ENCODE measurements at places on chromosomes 11 and 22.
A peak's percentile ranks its signal among the peaks of the same experiment; 100 is the strongest.

DNA sequence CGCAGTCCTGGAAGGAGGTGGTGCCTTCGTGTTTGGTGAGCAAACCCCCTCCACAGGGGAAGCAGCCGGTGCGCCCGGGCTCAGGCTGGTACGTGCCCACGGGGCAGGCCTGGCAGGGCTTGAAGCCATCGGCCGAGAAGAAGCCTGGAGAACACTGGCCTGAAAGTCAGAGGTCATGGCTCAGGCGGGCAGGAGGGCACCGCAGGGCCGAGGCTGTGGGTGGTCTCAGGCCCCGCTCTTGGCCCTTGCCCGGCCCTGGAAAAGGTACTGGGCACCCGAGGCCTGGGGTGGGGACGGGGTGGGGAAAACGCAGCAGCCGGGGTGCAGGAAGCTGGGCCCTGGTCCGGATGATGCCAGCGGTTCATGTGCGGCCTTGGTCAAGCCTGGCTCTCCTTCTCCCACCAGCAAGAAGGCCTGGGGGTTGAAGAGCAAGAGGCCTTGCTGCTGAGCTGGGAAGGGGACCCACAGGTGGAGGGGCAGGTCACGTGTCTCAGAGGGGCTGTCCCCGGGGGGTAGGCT, 25.6 kb upstream of the TTLL12 start:
- no peak for DNase-seq

- DNase-seq = no peak
Observed at GRCh38 chr22:22228921-22229320, 15.7 kb upstream of the VPREB1 start.

DNA sequence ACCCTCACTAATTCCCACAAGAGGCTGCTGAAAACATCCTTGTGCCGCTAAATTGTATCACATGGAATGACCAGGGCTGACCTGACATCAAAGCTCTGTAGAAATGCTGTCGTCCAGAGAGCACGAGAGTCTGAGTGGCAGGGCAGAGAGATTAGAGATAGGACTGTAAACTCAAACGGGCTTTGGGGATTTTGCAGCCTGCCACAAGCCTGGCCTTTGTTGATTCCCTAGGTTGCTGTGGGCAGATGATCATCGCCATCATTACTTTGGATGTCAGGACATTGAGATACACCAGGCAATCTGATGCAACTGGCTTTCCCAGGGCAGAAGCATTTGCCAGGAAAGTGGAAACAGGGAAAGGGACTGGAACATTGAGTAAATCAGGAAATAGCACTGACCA, 131.6 kb downstream of the ETS1 start:
- DNase-seq = no peak

DNA sequence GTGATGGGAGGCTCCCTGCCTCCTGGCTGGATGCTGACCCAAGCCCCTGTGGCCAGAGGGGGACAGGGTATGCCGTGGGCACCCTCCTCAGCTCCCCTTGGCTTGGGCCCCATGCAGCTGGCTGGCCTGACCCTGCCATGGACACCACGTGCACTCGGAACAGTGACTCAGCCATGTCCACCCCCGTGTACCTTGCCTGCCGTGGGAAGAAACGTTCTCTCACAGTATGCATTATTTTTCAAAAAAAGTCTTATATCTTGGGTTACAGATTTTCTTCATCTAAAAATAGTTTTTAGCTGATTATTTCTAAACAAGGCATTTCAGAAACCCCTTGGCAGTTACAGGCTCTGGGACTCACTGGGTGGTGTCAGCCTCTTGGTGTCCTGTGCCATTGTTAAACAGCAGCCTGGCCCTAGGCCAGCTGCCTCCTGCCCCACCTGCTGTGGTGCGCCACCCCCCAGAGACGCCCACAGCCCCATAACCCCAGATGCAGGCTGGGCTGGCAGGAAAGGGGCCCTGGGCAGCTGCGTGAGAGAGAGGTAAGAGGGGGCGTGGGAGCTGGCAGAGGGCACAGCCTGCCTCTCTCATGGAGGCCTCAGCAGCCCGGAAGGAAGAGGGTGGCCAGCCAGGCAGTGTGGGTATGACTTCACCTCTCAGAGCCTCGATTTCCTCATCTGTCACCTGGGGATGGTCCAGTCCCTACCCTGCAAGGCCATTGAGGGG, 99.8 kb downstream of the MORC2 start:
- peak; percentile 55 for DNase-seq

GRCh38 chr11:28117712-28118111, 9.5 kb downstream of the METTL15 start:
- DNase-seq = no peak

DNA sequence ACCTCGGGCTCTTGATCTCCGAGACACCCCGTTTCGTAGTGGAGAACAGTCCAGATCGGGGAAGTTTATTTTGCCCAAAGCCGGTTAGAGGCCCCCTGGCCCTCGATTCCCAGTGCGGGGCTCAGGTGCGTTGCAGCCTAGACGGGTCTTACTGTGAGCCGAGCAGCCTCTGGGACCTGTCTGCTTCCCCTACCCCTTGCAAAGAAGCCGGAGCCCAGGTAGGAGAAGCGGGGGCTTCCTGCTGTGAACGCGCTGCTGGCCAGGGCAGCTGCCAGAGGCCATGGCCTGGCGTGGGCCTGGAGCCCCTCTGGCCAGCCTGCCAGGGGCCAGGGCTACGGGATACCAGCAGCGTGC, 621 bp downstream of the TSPO start:
- DNase-seq = no peak

DNA sequence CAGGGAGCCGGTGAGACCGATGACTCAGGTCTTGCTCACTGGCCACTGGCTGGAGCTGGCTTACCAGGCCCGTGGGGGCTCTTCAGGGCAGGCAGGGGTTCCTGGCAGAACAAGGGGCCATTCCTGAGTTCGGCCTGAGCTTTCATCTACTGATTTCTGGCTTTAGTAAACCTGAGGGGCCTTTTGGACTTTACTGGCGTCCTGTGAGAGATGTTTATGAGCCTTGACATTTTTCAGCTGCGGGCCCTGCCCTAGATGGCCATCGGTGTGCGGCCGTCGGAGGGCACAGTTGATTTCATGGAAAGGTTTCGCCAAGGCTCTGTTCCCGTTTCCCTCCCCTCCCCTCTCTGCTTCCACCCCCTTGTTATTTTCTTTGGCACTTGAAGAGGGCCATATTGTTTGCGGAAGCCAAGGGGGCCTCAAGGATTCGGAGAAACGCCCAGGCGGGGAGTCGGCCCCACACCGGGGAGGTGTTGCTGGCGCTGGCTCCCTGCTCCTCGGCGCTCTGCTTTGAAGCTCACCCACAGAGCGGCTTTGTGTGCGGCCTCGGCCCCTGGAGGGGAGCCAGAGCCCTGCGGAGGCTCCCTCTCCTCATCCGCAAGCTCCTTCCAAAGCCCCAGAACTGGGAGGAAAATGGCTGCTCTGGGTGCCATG, 17.7 kb downstream of the ELF5 start:
- no peak for DNase-seq

All from NCI-H1105 treated with DMSO at 0.1 percent for 48 hours (cell line).